ENCODE measurements at places on chromosomes 4 and X.

- DNase-seq, result no peak
Measured at GRCh38 chr4:10105920-10106319, 10.7 kb downstream of the WDR1 start.

- peak; percentile 57 for DNase-seq
Measured at GRCh38 chrX:70979136-70979762, 48.4 kb upstream of the SLC7A3 start.

- no peak for DNase-seq
Measured at GRCh38 chrX:96985046-96985445, 101.3 kb downstream of the RPA4 start.

DNA sequence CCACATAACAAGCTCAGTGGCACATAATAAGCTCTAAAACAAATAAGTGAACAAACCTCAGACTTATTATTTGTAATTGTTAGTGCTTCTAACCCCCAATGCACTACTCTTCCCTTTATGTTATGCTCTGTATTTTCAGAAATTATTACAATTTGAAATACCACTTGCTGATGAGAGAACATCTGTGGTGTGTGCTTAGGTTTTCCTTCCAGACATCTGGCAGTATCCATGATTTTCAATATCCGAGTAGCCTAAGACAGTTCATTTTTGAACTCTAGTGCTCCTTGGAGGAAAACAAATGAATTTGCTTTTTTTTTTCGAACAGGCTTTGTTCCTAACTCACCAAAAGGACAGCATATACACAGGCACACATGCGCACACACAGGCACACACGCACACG, 278.7 kb upstream of the CLNK start:
- DNase-seq, result no peak

DNA sequence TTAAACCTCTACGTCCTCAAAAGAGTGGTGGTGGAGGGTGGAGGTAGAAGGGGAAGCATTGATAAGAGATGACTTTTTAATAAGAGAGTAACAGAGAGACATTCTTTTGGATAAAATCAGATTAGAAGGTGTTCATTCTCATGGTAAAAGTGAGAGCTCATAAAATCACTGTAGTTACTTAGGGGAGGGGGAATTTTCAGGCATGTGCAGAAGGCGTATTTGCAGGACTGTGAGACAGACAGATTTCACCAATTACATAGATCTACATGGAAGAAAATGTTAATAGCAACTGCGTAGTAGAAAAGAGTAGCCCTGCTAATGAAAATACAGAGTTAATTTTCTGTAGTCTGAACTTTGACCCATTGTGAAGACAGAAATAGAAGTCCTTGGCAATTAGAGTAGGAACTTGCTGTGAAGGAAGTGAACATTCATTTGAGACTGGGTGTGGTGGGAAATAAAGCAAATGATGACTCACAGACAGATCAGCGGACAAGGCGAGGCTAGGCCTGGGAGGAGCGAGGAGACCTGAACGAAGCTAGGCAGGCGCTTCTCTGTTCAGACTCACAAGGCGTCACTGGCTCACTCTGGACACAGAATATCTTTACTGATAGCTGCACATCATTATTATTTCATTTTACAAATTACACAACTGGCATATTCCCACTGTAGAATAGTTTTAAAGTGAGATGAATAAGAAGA, 57.2 kb upstream of the FAM9C start:
- DNase-seq, result peak; percentile 84

Data from KBM-7 (cell line).